Stimulated activated CD4-positive, alpha-beta T cell treated with anti-CD3 and anti-CD28 coated beads, Interleukin-12 subunit alpha, Interleukin-12 subunit beta, amount 100 ng/mL, for 4 hours (primary cell): ENCODE measurements at places on chromosomes 4 and X.

DNA sequence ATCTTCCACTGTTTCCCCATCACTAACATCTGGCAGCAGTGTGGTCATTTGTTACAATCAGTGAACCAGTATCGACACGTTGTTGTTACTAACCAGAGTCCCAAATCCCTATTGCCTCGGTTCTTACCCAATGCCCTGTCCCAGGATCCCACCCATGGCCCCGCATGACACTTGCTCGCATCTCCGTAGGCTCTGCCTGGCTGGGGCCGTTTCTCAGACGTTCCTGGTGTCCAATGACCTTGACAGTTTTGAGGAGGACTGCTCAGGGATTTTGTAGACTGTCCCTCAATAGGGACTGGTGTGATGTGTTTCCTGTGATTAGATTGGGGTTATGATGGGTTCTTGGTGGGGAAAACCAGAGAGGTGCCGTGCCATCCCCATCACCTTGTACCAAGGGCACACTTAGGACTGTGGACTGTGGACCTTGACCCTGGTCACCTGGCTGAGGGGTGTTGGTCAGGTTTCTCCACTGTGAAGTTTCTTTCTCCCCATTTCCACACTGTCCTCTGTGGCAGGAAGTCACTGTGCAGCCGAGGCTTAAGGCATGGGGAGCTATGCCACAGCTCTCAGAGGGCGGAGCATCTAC, 108.4 kb downstream of the ADRA2C start:
- no peak for DNase-seq

- DNase-seq, result no peak
Observed at GRCh38 chrX:29617725-29618124, 597.6 kb upstream of the MAGEB2 start.

GRCh38 chr4:149896432-149896831, 80.8 kb upstream of the IQCM start:
- no peak for DNase-seq

- DNase-seq, result peak; percentile 4
Observed at GRCh38 chrX:151151665-151152267, 24.6 kb upstream of the GPR50 start.

- DNase-seq, result no peak
Observed at GRCh38 chrX:151871244-151871643, 41.4 kb upstream of the MAGEA4 start.

DNA sequence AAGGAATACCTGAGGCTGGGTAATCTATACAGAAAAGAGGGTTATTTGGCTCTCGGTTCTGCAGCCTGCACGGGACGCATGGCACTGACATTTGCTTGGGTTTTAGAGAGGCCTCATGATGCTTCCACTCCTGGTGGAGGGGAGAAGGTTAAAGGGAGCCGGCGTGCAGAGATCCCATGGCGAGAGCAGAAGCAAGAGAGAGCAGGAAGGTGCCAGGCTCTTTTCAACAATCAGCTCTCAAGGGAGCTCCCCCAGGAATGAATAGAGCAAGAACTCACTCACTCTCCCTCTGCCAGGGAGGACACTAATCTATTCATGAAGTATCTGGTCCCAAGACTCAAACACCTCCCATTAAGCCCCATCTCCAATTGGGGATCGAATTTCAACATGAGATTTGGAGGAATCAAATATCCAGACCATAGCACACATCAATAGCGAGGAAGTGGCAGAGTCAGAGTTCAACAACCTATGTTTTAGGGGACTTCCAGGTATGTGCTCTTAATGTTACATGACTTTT, 109.8 kb downstream of the SORBS2 start:
- DNase-seq, result no peak

- no peak for DNase-seq
Observed at GRCh38 chr4:80586716-80587115, 251.2 kb downstream of the CFAP299 start.

- DNase-seq, result no peak
Observed at GRCh38 chr4:142817442-142817841, 28.7 kb downstream of the INPP4B start.

DNA sequence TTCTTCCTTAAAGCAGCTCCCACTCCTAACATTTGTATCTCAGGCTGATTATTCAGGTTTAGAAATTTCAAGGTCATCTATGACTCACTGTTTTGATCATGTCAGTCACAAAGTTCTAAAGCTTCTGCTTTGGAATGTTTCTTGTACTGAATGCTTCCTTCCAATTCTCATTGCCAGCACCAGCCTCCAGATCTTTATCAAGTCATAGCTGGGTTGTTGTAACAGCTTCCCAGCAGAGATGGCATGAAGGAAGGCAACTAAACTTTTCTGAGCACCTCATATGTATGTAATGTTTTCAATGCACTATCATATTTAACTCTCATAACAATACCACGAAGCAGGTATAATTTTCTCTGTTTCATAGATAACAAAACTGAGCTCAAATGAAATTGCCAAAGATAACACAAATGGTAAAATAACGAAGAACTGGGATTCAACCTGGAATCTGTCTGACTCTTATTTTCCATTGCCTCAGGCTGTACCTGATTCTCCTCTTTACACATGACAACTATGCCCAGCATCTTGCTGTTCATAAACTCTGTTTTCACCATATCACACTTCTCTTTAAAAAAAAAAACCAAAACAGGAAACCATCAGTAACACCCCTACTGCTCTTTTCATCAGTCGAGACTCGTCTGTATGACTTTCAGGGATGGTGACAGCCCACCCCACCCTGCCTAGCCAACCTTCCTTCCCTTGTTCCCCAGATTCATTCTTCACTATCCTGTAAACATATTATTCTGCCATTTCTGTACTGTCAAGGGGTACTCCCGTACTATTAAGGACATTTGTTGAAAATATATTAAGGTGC, 13.4 kb downstream of the TRPC3 start:
- DNase-seq, result no peak

- DNase-seq, result no peak
Observed at GRCh38 chrX:136525738-136526606, 6.0 kb upstream of the VGLL1 start.

GRCh38 chr4:76078033-76078613, 3.6 kb downstream of the ART3 start:
- DNase-seq, result no peak

DNA sequence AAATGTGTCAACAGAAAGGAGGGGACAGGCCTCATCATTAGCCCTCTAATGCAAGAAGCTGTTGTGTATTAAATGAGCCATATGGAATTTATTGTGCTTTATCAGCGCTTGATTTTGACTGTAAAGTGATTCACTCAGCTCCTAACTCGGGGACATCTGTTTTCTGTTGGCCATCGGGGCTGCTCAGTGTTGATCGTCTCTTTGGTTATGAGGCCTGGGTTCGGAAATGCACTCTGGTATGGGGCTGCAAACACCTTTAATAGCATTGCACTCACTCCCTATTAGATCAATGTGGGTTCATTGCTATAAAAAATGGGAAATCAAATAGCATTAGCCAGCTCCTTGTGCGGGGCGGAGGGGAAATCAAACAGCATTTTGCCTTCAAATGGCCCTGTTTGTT, 6.4 kb downstream of the ARX start:
- no peak for DNase-seq

DNA sequence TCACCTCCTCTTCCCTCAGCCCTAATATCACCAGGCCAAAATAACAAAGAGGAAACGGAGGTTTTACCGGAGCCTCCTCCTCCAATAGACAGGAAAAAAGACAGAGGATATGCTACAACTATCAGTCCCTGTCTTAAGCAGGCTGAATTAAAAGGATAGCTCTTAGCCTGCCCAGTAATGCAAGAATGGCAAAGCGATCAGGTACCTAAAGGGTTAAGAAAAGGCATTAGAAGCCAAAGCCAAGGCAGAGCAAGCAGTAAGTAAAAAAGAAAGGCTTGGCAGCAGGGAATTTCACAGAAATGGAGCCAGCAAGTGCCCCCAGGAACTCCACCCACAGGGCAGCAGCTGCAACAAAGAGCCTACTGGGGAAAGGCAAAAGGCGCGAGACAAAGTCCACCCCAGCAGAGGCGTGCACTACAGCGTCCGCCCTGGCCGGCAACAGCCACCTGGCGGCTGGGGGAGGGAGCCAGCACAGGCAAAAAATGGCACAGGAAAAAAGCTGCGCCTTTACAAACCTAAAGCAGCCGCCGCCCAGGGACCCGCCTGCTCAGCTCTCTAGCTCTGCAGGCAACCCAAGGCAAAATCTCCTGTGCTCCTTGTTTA, 220.6 kb upstream of the ZC4H2 start:
- DNase-seq, result no peak

DNA sequence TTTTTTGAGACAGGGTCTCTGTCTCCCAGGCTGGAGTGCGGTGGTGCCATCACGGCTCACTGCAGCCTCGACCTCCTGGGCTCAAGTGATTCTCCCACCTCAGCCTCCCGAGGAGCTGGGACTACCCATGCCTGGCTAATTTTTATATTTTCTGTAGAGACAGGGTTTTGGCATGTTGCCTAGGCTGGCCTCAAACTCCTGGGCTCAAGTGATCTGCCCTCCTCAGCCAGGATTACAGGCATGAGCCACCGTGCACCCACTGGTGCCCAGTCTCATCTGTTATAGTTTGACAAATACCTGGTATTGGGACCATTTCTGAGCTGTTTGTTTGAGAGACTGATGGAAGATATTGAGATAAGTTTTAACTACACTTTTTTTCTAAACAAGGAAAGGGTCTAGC, 57.5 kb upstream of the SMIM10 start:
- no peak for DNase-seq

DNA sequence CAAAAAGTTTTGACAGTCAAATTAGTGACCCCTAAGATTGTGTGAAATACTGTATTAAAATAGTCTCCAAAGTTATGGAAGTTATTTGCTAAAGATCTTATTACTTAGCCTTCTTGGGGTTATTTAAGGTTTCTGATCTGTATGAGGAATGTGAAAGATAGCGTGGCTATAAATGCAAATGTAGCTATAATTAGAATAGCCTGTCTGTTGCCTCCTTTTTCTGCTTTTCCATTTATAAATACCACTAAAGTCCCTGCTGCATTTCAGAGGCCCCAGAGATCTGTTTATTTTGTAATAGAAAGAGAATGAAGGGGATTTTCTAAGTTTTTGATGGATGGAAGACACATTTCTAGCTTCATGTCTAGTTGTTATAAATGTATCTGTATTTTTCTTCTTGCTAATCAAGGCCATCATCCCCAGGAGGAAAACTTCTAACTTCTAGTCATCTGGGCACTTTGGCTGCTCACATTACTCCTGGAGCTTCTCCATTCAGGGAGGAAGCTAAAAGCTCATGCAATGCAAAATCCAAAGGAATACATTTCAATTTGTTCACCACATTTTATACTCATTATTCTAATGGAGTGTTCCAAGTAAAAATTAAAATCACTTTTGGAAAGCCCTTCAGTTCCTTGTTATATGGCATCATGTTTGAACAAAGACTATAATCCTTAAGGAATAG, 73.9 kb downstream of the INTS12 start:
- no peak for DNase-seq

GRCh38 chr4:37389366-37389765, 144.8 kb downstream of the NWD2 start:
- DNase-seq, result no peak

GRCh38 chrX:259692-260355, 21.4 kb upstream of the PLCXD1 start:
- DNase-seq, result no peak

GRCh38 chr4:141569141-141569540, 67.2 kb upstream of the IL15 start:
- DNase-seq, result no peak

GRCh38 chr4:5957076-5957475, 61.2 kb downstream of the C4orf50 start:
- no peak for DNase-seq

DNA sequence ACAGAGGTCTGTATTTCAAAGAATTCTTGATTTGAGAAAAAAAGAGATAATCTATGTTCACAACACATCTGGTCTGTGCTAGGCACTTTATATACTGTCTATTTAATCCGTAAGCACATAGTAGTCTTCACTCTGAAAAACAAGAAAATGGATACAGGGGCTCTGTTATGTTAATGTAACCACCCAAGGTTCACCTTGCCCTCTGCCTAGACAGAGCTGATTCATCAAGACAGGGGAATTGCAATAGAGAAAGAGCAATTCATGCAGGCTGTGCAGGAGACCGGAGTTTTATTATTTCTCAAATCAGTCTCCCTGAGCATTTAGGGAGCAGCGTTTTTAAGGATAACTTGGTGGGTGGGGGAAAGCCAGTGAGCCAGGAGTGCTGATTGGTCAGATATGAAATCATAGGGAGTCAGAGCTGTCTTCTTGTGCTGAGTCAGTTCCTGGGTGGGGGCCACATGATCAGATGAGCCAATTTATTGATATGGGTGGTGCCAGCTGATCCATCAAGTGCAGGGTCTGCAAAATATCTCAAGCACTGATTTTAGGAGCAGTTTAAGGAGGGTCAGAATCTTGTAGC, 92.9 kb upstream of the TNIP3 start:
- no peak for DNase-seq

- DNase-seq, result no peak
Observed at GRCh38 chr4:71497078-71497477, 158.3 kb downstream of the SLC4A4 start.

DNA sequence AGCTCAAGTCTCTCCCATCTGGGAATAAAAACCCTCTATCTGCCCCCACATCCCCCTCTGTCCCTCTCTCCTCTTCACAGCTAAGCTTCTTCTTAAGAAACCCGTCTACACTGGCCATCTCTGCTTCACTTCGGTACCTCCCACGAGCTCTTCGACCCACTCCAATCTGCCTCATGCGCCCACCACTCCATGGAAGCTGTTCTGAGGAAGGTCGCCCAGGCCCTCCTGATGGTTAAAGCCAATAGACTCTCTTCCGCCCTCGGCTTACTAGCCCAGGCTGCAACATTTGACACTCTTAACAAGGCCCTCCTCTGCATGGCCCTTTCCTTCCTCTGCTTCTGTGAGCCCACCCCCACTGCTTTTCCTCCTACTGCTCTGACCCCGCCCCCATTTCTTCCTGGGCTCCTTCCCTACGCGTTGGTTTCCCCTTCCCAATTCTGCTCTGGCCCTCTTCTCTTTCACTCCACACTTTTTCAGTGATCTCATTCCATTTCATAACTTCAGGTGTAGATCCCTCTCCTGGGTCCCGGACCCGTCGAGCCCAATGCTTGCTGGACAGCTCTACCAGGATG, 11.8 kb downstream of the IQSEC2 start:
- no peak for DNase-seq

- no peak for DNase-seq
Observed at GRCh38 chr4:53905941-53906377, 158.4 kb downstream of the CHIC2 start.

- DNase-seq, result no peak
Observed at GRCh38 chr4:42515156-42515884, 118.0 kb downstream of the SHISA3 start.

GRCh38 chr4:89658701-89659024, 178.3 kb downstream of the SNCA start:
- DNase-seq, result no peak

GRCh38 chr4:179601671-179602070, 2159.4 kb upstream of the AGA start:
- no peak for DNase-seq
